IPS DF 6.9 (cell line): ENCODE measurements at places on chromosomes 3 and 15.

DNA sequence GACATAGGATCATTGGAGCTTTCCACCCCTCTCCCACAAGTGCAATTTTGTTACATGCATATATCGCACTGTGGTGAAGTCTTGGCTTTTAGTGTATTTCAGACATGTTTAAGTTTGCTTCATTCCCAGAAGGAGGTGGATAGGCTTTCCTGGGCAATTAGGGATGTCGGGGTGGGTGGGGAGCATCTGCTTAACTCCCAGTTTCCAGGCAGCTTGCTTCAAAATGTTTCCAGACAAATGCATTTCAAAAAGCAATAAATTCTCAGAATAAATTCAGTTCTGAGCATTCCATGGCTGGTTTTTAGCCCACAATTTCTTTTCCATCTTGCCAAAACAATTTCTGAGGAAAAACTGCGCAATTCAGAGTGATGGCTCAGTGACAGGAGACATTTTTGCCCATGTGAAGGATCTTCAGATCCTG is 227.7 kb upstream of the ZPLD1 start:
- DNase-seq = no peak

GRCh38 chr3:142152384-142152783 is 3.0 kb upstream of the TFDP2 start:
- no peak for DNase-seq

GRCh38 chr3:10695595-10696285 is 120.3 kb upstream of the SLC6A11 start:
- no peak for DNase-seq

GRCh38 chr15:34336991-34337556 is 507 bp downstream of the SLC12A6 start:
- no peak for DNase-seq

DNA sequence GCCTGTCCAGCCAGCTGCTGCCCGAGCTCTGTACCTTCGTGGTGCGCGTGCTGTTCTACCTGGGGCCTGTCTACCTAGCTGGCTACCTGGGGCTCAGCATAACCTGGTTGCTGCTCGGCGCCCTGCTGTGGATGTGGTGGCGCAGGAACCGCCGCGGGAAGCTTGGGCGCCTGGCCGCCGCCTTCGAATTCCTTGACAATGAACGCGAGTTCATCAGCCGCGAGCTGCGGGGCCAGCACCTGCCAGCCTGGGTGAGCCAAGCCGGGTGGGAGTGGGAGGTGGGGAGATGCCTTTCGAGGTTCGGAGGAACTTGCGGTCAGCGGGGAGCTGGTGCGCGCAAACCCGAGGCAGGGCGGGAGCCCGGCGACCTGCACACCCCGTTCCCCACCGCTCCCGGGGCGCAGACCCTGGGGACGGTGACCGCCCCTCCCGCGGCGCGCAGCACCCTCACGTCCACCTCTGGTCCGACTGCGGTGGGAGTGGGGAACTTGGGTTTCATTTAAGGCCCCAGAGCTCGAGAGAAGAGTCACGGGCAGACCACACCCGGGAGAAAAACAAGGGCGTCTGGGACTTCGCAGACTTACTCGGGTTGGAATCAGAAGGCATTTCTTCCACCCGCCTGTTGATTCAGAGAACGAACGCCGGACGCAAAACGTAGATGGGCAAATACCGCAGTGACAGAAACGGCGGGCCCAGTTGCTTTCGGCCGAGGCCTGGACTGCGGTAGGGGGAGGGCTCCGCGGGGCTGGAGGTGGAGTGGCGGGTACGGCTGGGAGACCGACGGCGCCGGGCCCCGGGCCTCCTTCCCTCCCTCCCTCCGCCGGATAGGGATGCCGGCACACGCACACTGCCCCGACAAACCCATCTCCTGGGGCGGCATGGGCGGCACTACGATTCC is 708 bp downstream of the ESYT3 start:
- no peak for DNase-seq

- DNase-seq = no peak
These were observed 237.2 kb downstream of the MBNL1 start for GRCh38 chr3:152505926-152506325.

- DNase-seq = no peak
These were observed 240 bp upstream of the BHLHE40 start for GRCh38 chr3:4978966-4979427.

GRCh38 chr3:185976977-185977678 is 39.3 kb upstream of the TRA2B start:
- peak; percentile 61 for DNase-seq

GRCh38 chr3:27615555-27615954 is 106.6 kb downstream of the EOMES start:
- no peak for DNase-seq

DNA sequence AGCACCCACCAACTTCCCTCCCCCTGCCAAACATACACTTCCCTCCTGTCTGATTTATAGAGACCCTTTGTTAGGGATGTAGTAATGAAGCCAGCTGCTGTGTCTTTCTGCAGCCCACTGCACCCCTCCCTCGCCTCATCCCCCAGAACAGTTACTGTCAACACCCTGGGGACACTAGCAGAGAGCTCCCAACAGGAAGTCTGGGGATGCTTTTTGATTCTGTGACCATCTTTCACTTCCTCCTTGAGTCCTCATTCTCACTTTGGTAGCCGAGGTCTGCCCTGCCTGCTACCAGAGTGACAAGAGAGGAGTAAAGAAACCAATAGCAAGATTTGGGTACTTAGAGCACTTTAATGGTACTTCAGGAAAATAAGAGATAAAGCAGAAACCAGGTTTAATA is 201.6 kb downstream of the SATB1 start:
- no peak for DNase-seq

DNA sequence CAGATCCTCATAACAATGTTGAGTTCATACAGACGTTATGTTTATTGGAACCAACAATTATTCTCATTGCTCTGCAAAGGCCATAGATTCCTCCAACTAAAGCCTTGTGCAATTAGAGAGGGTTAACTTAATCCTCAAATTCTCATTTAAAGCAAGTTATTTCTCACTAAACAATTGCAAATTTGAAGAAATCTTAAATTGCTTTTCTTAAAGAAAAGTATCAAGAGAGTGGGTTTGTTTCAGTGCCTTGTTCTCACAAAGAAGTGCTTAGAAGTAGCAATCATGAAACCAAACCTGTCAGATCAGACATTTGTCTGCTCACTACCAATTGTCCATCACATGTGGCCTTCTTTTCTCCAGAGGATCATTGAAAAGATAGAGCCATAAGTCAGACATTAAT is 124.8 kb downstream of the KCNH8 start:
- DNase-seq = no peak

- no peak for DNase-seq
These were observed 86.9 kb downstream of the CDIN1 start for GRCh38 chr15:36666228-36666905.

DNA sequence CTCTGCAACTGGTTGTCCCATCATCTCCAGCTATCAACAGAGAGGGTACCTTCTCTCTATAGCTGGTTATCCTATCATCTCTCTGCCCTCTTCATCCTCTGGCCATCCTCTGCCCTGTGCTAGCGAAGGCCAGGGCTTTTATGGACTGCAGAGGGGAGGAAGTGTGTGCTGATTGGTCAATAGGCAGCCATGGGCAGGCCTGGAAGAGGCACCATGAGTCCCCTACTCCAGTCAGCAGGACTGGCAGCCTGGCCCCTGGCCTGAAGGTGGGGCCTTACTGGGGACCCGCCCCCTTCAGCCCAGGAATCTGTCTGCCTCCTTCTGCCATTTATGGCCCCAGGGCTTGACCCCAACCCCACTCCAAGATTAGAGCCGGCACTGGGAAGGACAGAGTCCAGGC is 10.4 kb upstream of the TRIM59 start:
- no peak for DNase-seq

GRCh38 chr3:55512571-55513343 is 25.7 kb upstream of the WNT5A start:
- no peak for DNase-seq

DNA sequence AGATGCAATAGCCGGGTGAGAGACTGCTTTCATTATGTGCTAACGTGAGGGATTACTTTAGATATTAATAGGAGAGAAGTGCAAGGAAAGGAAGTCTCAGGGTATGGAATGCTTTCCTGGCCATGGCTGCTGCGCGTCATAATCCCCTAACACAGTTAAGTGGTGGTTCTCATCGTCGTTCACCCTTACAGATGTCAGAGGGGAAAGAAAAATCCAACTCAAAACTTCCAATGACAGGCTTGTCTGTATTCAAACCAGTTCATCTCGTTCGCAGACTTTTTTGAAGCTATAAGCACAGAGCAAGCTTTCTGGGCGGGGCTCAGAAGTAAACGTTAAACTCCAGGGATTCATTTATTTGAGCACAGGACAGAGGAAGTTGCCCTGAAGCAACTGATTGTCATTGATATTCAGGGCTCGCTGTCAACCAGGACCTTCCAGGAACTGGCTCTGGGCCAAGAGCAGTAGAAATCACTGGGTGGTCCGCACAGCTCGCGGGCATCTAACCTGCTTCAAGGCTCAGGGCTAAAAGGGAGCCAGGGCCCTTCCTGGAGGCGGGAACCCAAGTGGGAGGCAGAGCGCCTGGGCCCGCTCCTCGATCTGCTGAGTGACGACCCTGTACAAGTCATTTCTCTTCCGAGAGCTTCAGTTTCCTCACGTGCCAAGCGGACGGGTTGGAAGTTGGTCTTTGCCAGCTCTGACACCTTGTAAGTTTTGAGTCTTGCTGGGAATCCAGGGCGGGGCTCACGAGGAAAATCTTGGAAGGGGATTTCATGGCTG is 1.1 kb upstream of the LPP start:
- DNase-seq = no peak

GRCh38 chr3:52983828-52984227 is 62.0 kb downstream of the SFMBT1 start:
- no peak for DNase-seq

- DNase-seq = no peak
These were observed 203.1 kb downstream of the MINAR1 start for GRCh38 chr15:79635149-79635771.

DNA sequence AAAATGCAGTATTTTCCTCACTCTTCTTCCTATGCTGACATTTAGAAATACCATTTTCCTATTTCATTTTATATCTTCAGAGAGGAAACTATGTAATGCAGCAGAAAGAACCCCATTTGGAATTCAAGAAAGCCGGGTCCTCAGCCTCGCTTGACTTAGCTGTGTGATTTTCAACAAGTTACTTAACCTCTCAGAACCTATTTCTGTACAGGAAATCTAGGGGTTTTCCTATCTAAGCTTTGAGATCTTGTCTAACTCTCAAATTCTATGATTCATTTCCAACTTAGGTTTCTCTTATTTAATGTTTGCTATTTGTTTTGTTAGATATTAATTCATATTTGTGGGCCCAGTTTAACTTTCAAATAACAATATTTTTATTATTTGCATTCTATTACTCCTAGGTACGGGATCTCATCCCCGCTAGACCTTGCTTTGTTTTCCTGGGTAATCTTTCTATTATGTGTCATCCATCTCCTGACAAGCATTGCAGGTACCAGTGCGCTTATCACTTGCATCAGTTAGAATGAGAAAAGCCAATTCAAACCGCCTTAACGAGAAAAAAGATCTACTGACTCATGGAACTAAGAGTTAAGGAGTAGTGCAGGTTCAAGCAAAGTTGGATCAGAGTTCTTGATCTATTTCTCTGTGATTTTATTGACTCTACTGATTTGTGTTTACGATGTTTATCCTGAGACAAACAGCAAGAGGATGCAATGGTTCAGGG is 70.6 kb upstream of the BHLHE40 start:
- DNase-seq = no peak

DNA sequence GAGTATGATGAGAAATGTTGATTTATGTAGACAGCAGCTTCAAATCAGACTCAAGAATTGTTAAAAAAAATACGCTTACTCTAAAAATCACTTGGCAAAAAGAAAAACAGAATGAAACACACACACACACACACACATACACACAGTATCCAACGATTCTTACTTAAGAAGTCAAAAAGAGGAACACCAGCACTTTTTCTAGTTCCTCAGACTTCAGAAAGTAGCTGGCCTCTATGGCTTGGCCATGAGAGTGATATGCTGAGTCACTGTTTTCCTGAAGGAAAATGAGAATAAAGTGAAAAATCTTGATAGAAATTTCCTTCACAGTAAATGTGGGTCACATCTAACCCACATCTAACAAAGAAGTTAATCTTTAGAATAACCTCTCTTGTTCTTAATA is 22.1 kb downstream of the CNTN3 start:
- no peak for DNase-seq

GRCh38 chr3:190167936-190168680 is 47.4 kb upstream of the P3H2 start:
- DNase-seq = no peak

DNA sequence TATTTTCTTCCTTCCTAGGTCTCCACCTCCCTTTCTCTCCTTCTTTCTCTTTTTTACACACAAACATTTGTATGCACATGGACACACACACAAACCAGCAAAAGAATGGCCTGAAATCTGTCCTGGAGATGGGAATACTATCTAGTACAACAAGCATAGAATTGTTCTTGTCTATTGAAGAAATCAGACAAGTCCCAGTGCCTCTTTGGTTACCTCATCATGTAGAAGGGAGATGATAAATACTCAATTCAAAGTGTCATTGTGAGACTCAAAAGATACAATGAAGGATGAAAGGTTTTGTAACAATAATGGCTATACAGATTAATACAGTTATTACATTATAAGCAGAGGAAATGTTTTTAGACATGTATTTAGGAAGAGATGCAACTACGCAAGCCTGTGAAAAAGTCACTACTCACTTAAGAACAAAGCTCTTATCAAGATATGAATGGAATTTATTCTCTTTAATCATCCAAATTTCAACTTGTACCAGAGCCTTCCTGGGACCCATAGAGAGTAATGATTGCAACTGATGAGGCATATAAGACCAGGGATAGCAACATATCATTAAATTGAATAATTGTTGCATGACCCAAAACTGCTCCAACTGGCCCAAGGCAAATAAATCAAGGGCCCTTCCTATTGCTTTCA is 43.2 kb downstream of the P3H2 start:
- DNase-seq = no peak

GRCh38 chr3:161393310-161393709 is 22.0 kb upstream of the SPTSSB start:
- no peak for DNase-seq

DNA sequence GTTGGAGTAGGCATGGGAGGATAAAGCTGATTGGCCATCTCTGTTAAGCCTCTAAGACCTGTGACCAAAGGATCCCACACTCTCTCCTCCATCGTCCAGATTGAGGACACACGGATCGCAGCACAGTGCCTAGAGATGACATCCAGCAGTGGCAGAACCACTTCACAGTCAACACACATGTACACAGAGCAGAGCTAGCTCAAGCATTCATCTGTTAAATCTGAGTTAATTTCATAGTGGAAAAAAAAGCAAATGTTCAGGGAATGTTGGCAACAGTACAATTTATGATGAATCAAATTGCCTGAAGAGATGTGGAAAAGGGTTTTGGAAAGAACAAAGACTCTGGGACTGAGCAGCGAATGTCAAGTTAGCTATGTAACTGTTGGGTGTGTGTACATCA is 108.1 kb upstream of the PLAAT1 start:
- no peak for DNase-seq

GRCh38 chr3:133271539-133271938 is 128.3 kb upstream of the BFSP2 start:
- DNase-seq = no peak

DNA sequence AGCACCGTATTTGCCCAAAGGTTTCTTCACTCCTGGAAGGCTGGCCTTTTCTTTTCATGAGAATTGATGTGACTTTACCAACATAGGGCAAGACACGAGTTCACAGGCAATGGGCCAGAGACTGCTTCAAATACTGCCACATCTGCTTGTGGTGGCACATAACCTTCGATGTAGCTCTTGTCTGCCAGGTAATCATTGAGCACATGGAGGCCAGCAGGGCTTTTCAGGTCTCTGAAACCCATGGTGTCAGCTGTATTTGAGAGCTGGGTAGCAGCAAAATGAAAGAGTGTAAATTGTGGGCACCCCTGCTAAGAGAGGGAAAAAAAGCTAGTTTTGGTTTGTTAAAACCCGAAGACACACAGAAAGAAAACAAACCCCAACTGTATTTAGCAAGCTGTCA is 200.7 kb downstream of the NAALADL2 start:
- DNase-seq = no peak
